ENCODE measurements at places on chromosomes 2 and 18. TPM values are rescaled to one million over a fixed set of nuclear protein-coding genes. Genes with fewer than 3 reads are reported as not detected.

The ARHGAP28 gene
- not detected for total RNA-seq

The ARHGEF4 gene
- total RNA-seq: 0.13 TPM

The DSC1 gene
- total RNA-seq: not detected

The COX5B gene
- total RNA-seq: 428 TPM

The NOSTRIN gene
- total RNA-seq: 5.1 TPM

The IRS1 gene
- total RNA-seq: 54.0 TPM

The ASB18 gene
- not detected for total RNA-seq

The RGPD4 gene
- total RNA-seq: not detected

The TCF23 gene
- not detected for total RNA-seq

The PROKR1 gene
- total RNA-seq: not detected

The FEV gene
- total RNA-seq: not detected

DNA sequence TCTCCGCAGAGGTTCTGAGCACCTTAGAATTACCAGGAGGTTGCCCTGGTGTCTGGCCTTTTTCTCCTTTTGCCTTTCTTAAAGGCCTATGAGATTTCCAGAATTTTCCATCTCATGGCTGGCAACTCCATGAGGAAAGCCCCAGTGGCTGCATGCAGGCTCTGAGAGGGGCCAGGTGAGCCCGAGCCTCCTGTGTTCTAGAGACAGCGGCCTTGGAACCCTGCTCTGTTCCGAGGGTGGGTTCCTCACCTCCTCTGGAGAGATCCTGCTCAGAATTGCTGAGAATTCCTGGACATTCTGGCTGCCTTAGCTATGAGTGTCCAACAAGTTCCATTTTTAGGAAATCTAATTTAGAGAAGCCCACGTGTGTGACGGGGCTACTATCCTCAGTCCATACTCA is 35.7 kb upstream of the HPCAL1 start:
- DNase-seq: no peak

- DNase-seq: no peak
Observed at GRCh38 chr2:82959727-82960126, 1499.4 kb downstream of the SUCLG1 start.

- no peak for DNase-seq
Observed at GRCh38 chr2:146913476-146913875, 931.4 kb upstream of the ACVR2A start.

- DNase-seq: no peak
Observed at GRCh38 chr2:45857275-45857609, 205.8 kb downstream of the PRKCE start.

DNA sequence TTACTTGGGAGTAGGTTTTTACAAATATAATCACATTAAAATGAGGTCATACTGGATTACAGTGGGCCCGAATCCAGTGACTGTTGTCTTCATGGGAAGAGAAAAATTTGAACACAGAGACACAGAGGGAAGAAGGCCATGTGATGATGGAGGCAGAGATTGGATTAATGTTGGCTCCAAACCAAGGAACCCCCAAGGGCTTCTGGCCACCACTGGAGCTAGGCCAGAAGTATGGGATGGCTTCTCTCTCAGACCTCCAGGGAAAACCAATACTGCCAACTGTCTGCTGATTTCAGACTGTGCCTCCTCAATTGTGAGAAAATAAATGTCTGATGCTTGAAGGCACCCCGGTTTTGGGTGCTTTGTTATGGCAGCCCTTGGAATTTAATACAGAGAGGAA is 76.0 kb downstream of the ALPK2 start:
- no peak for DNase-seq

- peak; percentile 31 for DNase-seq
Observed at GRCh38 chr2:263022-263738, 652 bp downstream of the SH3YL1 start.

GRCh38 chr2:196160101-196160500 is 11.3 kb downstream of the STK17B start:
- peak; percentile 85 for DNase-seq

DNA sequence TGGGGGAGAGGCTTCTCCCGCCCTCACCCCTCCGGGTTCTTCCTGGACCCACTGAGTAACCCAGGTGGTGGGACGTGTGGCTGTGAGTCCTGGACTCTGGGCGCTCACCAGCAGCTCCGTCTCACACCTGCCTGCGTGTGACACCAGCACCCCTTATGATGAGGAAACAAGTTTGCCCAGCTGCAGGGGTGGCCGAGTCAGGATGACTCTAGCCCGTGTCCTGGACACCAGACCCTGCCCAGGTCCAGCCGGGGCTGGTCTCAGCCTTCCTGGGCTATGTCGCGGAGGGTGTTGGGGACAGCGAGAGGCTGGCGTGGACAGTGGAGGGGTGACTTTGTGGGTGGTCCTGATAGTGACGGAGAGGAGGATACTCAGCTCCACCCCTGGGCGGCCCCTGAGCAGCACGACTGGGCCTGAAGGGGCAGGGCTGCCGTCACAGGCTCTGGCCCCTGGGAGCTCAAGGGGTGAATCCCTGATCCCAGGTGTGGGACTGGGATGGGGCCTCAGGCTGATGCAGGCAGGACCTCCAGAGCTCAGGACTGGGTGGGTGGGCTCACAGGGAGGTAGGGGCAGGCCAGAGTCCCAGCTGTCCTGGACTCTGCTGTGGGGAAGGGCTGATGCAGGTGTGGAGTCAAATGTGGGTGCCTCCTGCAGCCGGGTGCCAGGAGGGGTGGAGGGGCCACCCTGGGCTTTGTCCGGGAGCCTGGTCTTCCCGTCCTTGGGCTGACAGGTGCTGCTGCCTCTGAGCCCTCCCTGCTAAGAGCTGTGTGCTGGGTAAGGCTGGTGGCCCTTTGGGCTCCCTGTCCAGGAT is 3.7 kb downstream of the GPR35 start:
- no peak for DNase-seq

DNA sequence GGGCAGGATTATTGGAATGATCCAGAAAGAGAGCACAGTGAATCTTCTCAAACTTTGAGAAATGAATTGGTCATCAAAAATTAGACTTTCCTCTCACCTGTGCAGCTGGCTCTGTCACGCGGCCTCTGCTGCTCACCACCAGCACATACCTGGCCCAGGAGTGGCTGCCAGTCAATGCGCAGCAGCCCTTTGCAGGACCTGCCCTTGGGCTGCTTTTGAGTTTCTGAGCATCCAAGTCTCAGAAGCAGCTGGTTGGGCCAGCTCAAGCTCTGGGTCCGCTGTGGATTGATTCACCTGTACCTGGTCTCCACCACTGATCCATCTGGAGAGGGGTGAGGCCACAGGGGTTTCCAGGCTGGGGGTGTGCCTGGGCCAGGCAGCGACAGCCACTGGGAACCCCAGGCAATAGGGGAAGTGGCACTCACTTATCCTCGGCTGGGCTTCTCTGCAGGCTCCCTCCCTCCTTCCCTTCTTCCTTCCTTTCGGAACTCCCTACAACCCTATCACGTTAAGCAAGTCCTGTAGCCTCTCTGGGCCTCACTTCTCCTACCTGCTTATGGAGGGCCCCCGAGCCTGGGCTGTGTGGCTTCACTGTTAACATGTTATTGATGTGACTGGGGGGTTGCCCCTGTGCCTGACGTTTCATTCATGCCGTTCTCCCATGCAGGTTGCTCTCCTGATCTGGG is 48.1 kb downstream of the SH3BP4 start:
- DNase-seq: no peak

- DNase-seq: peak; percentile 77
Observed at GRCh38 chr2:157838442-157839161, 37.5 kb downstream of the ACVR1 start.

- DNase-seq: peak; percentile 39
Observed at GRCh38 chr18:12288403-12288755, 19.7 kb upstream of the TUBB6 start.

DNA sequence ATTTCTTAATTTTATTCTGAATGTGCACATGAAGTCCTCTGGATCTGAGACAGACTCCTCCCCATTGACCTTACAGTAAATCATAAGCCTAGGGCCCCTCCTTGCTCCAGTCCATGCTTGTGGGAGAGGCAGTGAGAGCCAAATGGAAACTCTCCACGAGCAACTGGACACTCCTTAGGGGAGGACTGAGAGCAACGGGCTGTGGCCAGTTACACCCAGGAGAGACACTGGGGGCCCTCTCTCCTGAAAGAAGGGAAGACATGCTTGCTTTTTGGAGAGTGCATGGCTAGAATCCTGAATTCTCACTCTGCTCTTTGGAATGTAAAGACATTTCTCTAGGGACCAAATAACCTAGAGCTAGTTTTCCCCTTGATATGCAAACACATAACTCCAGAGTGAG is 49.0 kb upstream of the BIN1 start:
- DNase-seq: no peak

DNA sequence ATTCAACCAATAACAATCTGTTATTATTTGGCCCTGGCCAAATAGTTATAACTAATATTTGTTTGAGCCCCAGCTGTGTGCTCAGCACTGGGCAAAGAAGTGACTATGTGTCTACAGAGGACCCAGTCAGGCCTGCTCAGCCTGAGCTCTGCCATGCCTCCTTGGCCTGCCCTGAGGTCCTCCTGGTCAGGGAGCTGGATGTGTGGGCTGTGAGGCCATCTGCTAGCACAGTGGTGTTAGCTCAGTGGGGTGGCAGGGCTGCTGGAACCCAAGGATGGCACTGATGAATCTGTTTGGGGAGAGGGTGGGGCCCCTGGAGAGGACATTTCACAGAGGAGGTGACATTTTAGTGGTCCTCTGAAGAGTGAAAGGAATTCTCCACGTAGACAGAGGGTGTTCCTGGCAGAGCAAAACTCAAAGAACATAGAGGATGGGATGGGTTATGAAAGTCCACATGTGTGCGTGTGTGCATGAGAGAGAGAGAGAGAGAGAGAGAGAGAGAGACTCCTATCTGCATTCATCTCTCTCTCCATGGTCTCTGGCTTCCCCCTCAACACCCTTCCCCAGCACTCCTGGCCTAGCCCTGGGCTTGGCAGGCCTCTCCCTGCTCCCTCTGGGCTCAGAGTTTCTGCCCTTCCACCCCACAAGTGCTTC is 21.2 kb upstream of the ATOH8 start:
- no peak for DNase-seq

DNA sequence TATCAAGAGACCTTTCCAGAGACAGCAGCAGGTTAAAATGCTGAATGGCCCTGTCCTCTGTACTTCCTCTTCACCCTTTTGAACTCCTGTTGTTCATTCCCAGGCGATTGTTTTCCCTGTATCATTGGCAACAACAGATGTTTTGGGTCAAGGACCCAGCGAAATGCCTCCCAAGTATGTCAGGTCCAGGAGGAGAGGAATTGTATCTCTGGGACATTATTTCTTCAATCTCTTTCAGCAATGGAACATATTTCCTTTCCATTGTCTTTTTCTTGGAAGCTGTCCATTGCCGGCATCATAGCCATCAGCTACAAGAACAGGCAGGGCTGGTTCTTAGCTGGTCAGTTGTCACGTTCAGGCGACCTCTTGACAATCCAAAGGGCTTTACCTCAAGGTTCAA is 76.2 kb downstream of the NRP2 start:
- no peak for DNase-seq

GRCh38 chr2:240386326-240386725 is 49.1 kb upstream of the GPC1 start:
- DNase-seq: no peak

DNA sequence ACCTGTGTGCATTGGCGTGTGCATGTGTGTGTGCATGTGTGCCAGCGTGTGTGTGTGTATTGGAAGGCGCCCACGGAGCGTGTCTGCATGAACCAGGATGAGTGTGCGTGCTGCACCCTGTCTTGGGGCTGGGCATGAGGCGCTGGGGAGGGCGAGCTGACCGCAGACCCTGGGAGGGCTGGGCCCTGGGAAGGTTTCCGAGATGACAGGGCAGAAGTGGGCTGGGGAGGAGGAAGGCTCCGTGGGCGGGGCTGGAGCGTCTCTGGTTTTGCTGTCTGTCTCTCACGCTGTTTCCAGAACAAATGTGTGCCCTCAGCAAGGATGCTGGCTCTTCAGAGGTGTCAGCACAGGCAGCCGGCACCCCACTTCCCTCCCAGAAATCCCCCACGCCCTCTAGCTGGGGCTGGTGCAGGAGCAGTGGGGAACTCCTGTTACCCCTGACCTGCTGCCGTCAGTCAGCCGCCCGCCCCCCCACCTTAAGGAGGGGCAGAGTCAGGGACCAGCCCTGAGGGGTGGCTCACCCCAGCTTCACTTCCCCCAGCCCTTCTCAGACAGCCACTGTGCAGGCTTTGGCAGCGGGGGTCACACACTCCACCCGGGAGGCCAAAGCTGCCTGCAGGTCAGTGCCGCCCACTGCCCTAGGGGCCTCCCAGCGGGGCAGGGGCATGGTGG is at the start of gene GPR35:
TSS of gene GPR35 (plus strand) at position 531 of the 672 bp plus-strand sequence. CDS start 4,473 bp downstream, outside the sequence.
- DNase-seq: no peak

GRCh38 chr2:230230087-230230486 is 4.6 kb downstream of the SP140 start:
- no peak for DNase-seq

- no peak for DNase-seq
Observed at GRCh38 chr2:70078384-70078783, 8.9 kb upstream of the PCBP1 start.

- DNase-seq: no peak
Observed at GRCh38 chr2:224354632-224355211, 47.2 kb downstream of the FAM124B start.

GRCh38 chr18:46073474-46074331 is 1.6 kb upstream of the PSTPIP2 start:
- DNase-seq: peak; percentile 79

GRCh38 chr2:43480874-43481273 is 115.0 kb downstream of the THADA start:
- DNase-seq: no peak

GRCh38 chr2:12282780-12283695 is 433.7 kb upstream of the TRIB2 start:
- DNase-seq: no peak

DNA sequence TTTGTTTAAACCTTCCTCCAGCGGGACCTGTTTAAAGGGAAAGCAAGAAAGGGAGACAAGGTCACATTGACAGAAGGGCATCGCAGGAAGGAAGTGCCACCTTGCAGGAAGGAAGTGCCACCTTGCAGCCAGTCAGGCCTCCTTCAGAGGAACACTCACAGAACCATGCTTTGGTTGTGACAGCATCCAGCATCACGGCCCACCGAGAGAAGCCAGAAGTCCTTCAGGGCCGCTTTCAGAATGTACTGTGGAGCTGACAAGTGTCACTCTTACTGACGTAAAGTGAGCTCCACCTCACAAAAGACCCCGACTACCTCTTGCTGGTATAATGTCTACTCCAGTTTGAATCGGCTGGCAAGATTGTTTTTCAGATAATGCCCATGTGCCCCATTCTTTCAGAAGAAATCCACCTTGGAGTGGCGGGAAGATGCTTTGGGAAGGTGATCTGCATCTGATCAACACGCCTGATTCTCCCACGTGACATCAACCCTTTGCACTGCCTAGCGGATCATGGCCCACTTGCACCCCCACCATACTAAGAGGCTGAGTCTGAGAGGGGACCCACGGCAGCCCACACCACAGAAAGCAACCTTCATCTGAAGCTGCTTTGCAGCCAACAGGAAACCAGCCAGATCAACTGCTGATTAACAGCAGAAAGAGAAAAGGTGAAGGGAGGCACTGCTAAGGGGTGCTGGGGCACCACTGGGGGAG is 99.8 kb downstream of the UXS1 start:
- DNase-seq: no peak

GRCh38 chr2:104312684-104313083 is 541.2 kb upstream of the POU3F3 start:
- no peak for DNase-seq

- DNase-seq: no peak
Observed at GRCh38 chr18:62372156-62372555, 47.0 kb downstream of the TNFRSF11A start.

- no peak for DNase-seq
Observed at GRCh38 chr2:7242189-7242867, 325.1 kb downstream of the RNF144A start.

- no peak for DNase-seq
Observed at GRCh38 chr2:72689579-72690195, 136.1 kb downstream of the EXOC6B start.

Measured in HT-29 (cell line).